Activated CD4-positive, alpha-beta T cell treated with anti-CD3 and anti-CD28 coated beads for 36 hours (primary cell): ENCODE measurements at places on chromosomes 1 and 21.

GRCh38 chr1:4585216-4585615 is 69.2 kb upstream of the AJAP1 start:
- DNase-seq = peak; percentile 73

DNA sequence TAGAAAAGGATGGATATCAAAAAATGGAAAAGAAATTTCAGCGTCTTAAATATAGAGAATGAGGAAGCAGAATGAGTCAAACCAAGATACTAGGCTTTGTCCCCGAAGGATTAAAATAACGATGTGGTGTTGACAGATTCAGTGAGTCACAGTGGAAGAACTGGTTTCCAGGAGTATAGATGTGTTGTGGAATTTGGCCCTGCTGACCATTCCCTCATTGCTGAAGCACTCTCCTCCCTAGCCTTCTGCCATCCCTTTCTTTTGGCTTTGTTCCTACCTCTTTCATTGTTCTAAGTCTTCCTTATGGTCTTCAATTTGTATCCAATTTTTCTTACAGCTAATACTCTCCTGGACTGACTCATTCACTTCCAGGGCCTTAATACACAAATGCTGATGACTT is 23.1 kb upstream of the USP25 start:
- DNase-seq = no peak

DNA sequence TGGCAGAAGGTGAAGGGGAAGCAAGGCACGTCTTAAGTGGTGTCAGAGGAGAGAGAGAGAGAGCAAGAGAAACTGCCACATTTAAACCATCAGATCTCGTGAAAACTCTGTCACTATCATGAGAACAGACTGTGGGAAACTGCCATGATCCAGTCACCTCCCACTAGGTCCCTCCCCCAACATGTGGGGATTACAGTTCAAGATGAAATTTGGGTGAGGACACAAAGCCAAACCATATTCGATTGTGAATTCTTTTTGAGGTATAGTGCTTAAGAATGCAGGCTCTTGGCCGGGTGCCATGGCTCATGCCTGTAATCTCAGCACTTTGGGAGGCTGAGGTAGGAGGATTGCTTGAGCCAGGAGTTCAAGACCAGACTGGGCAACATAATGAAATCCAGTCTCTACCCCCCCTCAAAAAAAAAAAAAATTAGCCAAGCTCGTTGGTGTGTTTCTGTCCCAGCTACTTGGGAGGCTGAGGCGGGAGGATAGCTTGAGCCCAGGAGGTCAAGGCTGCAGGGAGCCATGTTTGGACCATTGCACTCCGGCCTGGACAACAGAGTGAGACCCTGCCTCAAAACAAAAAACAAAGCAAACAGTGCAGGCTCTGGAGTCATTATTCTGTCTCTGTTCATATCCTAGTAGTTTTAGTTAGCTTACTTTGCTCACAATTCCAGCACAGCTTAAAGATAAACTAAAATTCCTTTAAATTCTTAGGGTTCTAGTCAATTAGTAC is 6.0 kb downstream of the ZCCHC17 start:
- no peak for DNase-seq

GRCh38 chr1:232805269-232806185 is at the start of gene MAP10:
Gene MAP10, plus strand, starts transcription at chr1:232805416. Its CDS starts 34 bp downstream, at chr1:232805450.
- DNase-seq = peak; percentile 89

- no peak for DNase-seq
Measured at GRCh38 chr1:240107058-240107684, 15.5 kb downstream of the FMN2 start.

DNA sequence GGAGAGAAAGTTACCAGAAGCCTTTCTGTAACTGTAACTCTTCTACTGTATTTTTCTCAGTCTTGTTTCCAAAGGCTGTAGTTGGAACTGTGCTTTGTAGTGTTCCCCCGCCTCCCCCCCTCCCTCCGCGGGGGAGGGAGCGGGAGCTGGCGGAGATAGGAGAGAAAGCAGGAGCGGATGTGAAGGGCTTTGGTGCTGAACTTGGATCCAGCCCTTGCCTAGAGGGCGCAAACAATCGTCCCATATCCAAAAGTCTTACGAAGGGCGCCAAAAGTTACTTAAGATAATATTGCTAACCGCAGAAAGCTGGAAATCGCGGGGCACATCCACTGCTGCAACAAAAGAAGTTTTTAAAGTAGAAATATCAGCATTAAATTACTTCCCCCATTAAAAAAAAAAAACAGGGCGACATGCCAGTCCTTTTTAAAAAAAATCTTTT is 2.4 kb upstream of the NFIA start:
- peak; percentile 35 for DNase-seq

DNA sequence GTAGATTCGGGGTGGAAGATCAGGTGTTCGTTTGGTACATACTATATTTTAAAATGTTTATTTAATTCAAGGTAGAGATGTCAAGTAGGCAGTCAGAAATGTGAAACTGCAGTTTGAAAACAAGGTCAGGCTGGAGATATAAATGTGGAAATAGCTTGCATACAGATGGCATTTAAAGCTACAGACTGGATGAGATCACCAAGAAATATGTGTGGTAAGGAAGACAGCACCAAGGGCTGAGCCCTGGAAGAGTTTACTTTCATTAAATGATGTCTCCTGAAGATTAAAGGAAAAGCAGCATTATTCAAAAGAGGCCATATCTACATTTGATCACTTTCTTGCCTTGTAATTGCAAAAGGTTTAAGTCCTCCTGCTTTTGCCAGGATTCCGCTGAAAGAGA is 271.3 kb downstream of the PTBP2 start:
- no peak for DNase-seq

- DNase-seq = no peak
Measured at GRCh38 chr21:37917612-37918011, 1.4 kb upstream of the KCNJ6 start.

GRCh38 chr1:65596768-65597167 is 176.3 kb downstream of the LEPR start:
- DNase-seq = no peak

- no peak for DNase-seq
Measured at GRCh38 chr1:200401263-200401662, 8.6 kb downstream of the ZNF281 start.

GRCh38 chr1:112460615-112461014 is 48.1 kb upstream of the WNT2B start:
- DNase-seq = no peak

GRCh38 chr1:9149837-9150581 is 21.1 kb upstream of the GPR157 start:
- DNase-seq = no peak
